ENCODE measurements at places on chromosomes 5 and 9. TPM values are rescaled to one million over a fixed set of nuclear protein-coding genes. Genes with fewer than 3 reads are reported as not detected.

DNA sequence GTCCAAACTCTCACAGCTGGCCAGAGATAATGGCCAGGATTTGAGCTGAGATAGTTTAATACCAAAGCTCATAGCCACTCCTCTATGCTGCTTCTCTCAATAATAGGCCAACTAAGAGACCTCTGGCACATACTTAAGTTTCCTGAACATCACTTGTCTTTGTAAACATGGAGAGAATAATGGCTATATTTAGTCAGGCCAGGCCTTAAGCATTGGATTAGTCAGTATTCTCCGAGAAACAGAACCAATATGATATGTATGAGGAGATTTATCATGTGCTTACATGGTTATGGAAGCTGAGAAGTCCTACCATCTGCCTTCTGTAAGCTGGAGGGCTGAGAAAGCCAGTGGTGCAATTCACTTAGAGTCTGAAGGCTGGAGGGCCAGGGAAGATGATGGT is 45.4 kb downstream of the CFAP95 start:
- H3K4me3 ChIP-seq, result no peak overlapping the region
- DNase-seq, result no peak
- no peaks in the 10 kb centered on the region for H3K4me1 ChIP-seq
- no peak overlapping the region for H3K27ac ChIP-seq
- no peaks in the 10 kb centered on the region for H3K36me3 ChIP-seq

DNA sequence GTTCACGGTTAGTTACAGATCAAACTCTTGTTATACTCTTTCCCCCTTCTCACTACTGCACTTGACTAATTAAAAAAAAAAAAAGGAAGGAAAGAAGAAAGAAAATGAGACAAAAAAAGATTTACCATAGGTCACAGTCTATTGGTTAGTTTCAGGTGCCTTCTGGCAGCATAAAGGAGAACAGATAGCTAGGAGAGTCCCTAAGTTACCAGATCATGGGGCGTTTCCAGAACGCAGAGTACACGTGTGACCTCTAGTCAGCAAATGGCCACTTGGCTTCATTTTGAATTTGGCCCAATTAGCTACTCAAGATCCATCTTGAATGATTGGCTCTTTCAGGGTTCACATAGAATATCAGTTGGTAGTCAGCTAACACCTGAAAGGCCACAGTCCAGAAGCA is 20.3 kb upstream of the TMEM171 start:
- no peak overlapping the region for H3K27ac ChIP-seq
- H3K36me3 ChIP-seq, result no peaks in the 10 kb centered on the region
- H3K27me3 ChIP-seq, result no peaks in the 10 kb centered on the region
- DNase-seq, result no peak
- no peak overlapping the region for H3K4me3 ChIP-seq

GRCh38 chr5:93300945-93301344 is 280.1 kb downstream of the NR2F1-AS1 start:
- H3K36me3 ChIP-seq, result no peaks in the 10 kb centered on the region
- no peak for DNase-seq
- H3K27ac ChIP-seq, result no peak overlapping the region
- peaks cover 1% of the 10 kb centered on the region for H3K4me1 ChIP-seq
- no peaks in the 10 kb centered on the region for H3K27me3 ChIP-seq

DNA sequence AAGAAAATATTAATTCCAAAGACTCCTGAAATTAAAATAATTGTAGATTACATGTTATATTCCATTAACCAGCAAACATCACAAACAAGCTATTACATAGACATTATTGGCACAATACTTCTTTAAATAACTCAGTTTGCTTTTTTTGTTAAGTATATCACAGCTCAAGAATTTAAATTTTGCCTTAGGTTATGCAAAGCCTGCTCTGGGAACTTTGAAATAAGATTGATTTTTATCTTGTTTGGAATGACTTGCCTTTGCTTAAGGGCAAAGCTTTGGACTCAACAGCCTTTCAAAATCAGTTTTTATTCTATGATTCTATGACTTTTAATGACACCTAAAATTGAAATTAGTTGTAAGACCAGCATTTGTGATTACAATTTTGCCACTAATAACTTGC is 78.2 kb downstream of the ALDH7A1 start:
- peak overlapping the region; percentile 94 for H3K27ac ChIP-seq
- H3K4me1 ChIP-seq, result peaks cover 40% of the 10 kb centered on the region
- no peak overlapping the region for H3K4me3 ChIP-seq
- no peak for DNase-seq
- no peaks in the 10 kb centered on the region for H3K36me3 ChIP-seq
- no peaks in the 10 kb centered on the region for H3K27me3 ChIP-seq

GRCh38 chr9:124292696-124293593 is 35.2 kb downstream of the NEK6 start:
- H3K36me3 ChIP-seq, result no peaks in the 10 kb centered on the region
- H3K4me1 ChIP-seq, result peaks cover 19% of the 10 kb centered on the region
- no peak overlapping the region for H3K27ac ChIP-seq
- DNase-seq, result no peak
- H3K4me3 ChIP-seq, result no peak overlapping the region
- no peaks in the 10 kb centered on the region for H3K27me3 ChIP-seq

DNA sequence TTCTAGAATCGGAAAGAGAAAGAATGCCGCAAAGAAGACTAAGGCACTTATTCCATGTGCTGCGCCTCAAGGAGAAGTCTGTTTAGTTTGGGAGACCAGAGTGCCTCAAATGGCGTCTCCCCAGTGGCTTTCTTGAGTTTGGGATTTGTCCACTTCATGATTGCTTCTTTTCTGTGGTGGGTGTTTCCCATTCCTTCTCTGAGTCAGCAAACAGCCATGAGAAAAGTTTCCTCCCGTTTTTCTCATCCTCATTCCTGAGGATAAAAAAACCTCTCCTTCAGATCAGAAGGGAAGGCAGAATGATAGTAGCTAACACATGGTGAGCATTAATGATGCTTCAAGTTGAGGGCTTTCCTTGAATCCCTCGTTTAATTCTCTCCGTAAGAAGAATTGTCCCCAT is 275.9 kb upstream of the WWC1 start:
- H3K36me3 ChIP-seq, result no peaks in the 10 kb centered on the region
- no peak for DNase-seq
- H3K4me1 ChIP-seq, result no peaks in the 10 kb centered on the region

GRCh38 chr5:122107016-122107415 is 22.3 kb upstream of the ZNF474 start:
- H3K4me3 ChIP-seq, result no peak overlapping the region
- H3K27ac ChIP-seq, result no peak overlapping the region
- no peaks in the 10 kb centered on the region for H3K36me3 ChIP-seq
- DNase-seq, result no peak

The RBM27 gene
- total RNA-seq, result 28.8 TPM

The ANKRD31 gene
- total RNA-seq, result 0.46 TPM

The CDC20B gene
- not detected for total RNA-seq

DNA sequence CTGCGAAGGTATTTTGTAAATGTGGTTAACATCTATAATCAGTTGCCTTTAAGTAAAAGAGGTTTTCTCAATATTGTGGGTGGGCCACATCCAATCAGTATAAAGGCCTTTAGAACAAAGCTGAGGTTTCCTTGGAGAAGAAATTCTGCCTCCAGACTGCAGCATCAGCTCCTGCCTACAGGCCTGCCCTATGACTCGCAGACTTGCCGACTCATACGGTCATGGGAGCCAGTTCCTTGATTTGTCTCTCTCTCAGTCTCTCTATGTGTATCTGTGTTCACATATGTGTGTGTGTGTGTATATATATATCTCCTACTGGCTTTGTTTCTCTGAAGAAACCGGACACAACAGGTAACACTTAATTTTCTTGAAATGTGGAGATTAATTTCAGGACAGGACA is 45.3 kb downstream of the SLC36A1 start:
- H3K36me3 ChIP-seq, result no peaks in the 10 kb centered on the region
- H3K4me1 ChIP-seq, result no peaks in the 10 kb centered on the region
- H3K27me3 ChIP-seq, result no peaks in the 10 kb centered on the region
- H3K4me3 ChIP-seq, result no peak overlapping the region
- no peak overlapping the region for H3K27ac ChIP-seq

The NUTM2F gene
- not detected for total RNA-seq

- no peaks in the 10 kb centered on the region for H3K27me3 ChIP-seq
- H3K27ac ChIP-seq, result no peak overlapping the region
- H3K4me1 ChIP-seq, result no peaks in the 10 kb centered on the region
Measured at GRCh38 chr9:35615981-35616680, 2.1 kb downstream of the CD72 start.

- H3K4me3 ChIP-seq, result no peak overlapping the region
- no peaks in the 10 kb centered on the region for H3K36me3 ChIP-seq
- H3K27ac ChIP-seq, result no peak overlapping the region
- DNase-seq, result no peak
Measured at GRCh38 chr5:82338771-82339373, 60.7 kb upstream of the RPS23 start.

GRCh38 chr5:90111364-90112032 is 298.1 kb downstream of the CETN3 start:
- DNase-seq, result no peak
- no peaks in the 10 kb centered on the region for H3K4me1 ChIP-seq

- H3K27ac ChIP-seq, result peak overlapping the region; percentile 84
- H3K27me3 ChIP-seq, result no peaks in the 10 kb centered on the region
- no peak overlapping the region for H3K4me3 ChIP-seq
- H3K36me3 ChIP-seq, result no peaks in the 10 kb centered on the region
- DNase-seq, result no peak
- peaks cover 5% of the 10 kb centered on the region for H3K4me1 ChIP-seq
Measured at GRCh38 chr9:8859416-8859815, 1059.8 kb upstream of the DMAC1 start.

DNA sequence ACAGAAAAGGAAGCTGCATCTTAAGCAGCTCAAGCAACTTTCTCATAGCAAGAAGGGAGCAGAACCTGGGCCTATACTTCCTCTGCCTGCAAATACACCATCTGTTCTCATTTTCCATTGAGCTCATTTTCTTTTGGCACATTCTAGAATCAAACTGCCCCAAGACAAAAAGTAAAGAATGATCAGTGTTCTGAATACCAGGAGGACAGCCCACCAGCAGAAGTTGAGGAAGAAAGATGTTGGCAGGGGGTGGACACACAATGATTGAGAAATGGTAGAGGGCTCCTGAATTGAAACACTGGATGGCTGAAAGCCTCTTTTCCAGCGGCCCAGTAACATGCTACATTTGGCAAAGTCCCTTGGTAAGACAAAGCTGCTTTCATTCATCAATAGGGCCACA is 171.8 kb downstream of the MED10 start:
- H3K4me3 ChIP-seq, result no peak overlapping the region
- no peaks in the 10 kb centered on the region for H3K4me1 ChIP-seq
- H3K27ac ChIP-seq, result no peak overlapping the region
- H3K36me3 ChIP-seq, result no peaks in the 10 kb centered on the region
- H3K27me3 ChIP-seq, result no peaks in the 10 kb centered on the region

DNA sequence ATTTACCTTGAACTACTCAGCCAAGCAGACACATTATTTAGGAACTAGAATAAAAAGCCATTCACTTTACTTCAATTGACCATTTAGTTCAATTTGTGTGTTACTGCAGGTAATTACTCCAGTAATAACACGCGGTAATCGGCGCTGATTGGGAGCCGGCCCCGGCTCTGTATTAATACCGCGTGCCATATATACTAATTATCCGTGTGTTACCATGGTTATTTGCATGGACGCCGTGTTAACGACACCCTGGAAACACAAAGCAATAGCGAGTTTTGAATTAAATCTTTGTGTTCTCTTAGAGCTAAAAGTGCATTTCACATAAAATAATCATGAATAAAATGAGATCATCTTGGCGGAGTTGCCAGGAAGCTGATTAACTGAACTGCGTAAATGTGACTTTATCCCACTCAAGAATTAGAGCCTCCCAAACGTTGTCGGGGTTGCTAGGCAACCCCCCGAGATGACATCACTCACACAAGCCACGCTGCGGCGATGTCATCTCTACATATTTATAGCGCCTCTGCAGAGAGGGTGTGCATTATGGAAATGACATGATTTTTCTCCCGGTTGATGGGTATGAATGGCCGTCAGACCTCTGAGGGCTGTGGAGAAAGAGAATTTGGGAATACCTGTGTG is 41.4 kb upstream of the RNU6ATAC start:
- no peaks in the 10 kb centered on the region for H3K27me3 ChIP-seq
- H3K27ac ChIP-seq, result no peak overlapping the region
- peaks cover 10% of the 10 kb centered on the region for H3K4me1 ChIP-seq
- no peaks in the 10 kb centered on the region for H3K36me3 ChIP-seq
- DNase-seq, result peak; percentile 66
- no peak overlapping the region for H3K4me3 ChIP-seq

The LMNB1 gene
- total RNA-seq, result 8.3 TPM

GRCh38 chr5:168649306-168649705 is 70.1 kb upstream of the PANK3 start:
- H3K4me1 ChIP-seq, result peaks cover 6% of the 10 kb centered on the region
- H3K27ac ChIP-seq, result no peak overlapping the region
- H3K36me3 ChIP-seq, result no peaks in the 10 kb centered on the region
- no peaks in the 10 kb centered on the region for H3K27me3 ChIP-seq
- no peak for DNase-seq

The RANBP17 gene
- 8.0 TPM for total RNA-seq

DNA sequence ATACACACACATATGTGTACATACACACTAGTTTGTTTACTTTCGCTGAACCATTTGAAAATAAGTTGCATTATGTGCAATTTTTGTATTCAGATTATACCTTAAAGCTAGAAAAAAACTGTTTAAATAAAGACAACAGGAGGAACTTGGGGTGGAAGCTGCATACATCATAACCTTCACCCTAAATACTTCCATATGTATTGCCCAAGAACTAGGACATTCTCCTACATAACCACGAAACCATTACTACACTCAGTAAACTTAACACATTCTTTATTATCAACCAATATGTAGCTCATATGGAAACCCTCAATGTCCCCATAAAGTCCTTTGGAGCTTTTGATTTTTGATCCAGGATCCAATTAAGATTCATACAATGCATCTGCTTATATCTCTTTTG is 83.3 kb downstream of the GIN1 start:
- no peak overlapping the region for H3K27ac ChIP-seq
- H3K4me1 ChIP-seq, result no peaks in the 10 kb centered on the region
- H3K36me3 ChIP-seq, result no peaks in the 10 kb centered on the region
- DNase-seq, result no peak

GRCh38 chr9:38226491-38226951 is 157.5 kb upstream of the SHB start:
- H3K27ac ChIP-seq, result no peak overlapping the region
- no peak for DNase-seq
- no peak overlapping the region for H3K4me3 ChIP-seq
- H3K4me1 ChIP-seq, result no peaks in the 10 kb centered on the region
- H3K27me3 ChIP-seq, result no peaks in the 10 kb centered on the region

- peak overlapping the region; percentile 68 for H3K27ac ChIP-seq
- DNase-seq, result peak; percentile 76
- no peaks in the 10 kb centered on the region for H3K27me3 ChIP-seq
- no peaks in the 10 kb centered on the region for H3K36me3 ChIP-seq
- H3K4me3 ChIP-seq, result peak overlapping the region; percentile 68
Measured at GRCh38 chr9:114156657-114157421, 1.5 kb downstream of the COL27A1 start.

All from ovary (tissue), 10 donors.